ENCODE measurements at places on chromosomes 5 and 9.

DNA sequence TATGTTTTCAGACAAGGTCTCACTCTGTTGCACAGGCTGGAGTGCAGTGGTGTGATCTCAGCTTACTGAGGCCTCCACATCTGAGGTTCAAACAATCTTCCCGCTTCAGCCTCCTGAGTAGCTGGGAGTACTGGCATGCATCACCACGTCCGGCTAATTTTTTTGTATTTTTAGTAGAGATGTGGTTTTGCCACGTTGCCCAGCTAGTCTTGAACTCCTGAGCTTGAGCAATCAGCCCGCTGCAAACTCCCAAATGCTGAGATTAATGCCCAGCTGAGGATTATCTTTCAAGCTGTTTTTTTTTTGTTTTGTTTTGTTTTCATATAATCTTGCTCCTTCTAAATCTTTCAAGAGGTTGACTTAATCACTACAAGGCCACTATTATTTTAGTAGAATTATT is 47.3 kb upstream of the SLC28A3 start:
- no peak for DNase-seq

DNA sequence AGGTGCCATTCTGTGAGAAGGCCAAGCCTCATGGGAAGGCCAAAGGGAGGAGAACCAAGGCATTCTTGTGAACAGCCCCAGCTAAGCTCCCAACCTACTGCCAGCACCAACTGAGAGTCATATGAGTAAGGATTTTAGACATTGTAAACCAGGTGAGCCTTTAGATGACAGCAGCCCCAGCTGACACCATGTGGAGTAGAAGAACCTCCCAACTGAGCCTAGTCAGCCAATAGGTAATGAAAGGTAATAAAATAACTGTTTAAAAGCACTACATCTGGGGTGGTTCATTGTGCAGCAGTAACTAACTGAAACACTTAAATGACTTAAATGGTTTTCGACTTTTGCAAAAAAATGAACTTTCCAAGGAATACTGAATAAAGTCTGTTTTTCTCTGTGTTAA is 172.6 kb upstream of the KIF2A start:
- DNase-seq = no peak

- DNase-seq = no peak
Observed at GRCh38 chr5:72508241-72509170, 1.3 kb upstream of the ZNF366 start.

DNA sequence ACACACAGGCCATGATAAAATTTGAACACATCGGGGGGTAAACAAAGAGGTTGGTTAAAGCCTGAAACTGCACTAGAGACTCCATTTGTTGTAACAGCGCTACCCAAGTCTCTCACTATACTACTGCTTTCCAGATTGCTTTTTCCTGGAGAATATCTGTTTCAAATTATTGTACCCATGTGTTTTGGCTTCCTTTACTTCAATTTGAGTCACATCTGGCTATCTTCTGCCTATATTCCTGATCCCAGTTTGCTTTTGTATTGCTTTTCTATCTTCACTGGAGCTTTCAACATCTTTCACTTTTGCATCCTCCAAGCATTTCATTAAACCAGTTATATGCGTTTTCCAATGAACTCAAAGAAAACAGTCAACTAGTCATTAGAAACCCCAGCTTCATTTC is 404.7 kb downstream of the MLLT3 start:
- no peak for DNase-seq

DNA sequence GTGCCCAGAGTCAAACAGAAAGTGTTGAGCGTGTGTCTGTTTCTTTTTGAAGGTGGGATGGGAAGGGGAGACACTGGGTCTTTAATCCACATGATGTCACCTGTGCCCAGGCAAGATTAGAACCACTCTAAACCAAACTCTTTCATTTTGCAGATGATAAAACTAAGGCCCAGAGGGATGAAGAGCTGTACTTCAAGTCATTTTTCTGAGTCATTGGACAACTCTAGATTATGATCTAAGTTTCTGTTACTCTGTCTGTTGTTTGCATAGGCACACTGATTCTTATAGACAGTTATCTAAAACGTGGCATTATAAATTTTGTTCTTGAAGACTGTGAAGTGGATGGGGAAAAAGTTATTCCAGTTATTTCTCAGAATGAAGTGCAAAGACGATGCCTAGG is 48.8 kb downstream of the MAST4 start:
- DNase-seq = no peak

DNA sequence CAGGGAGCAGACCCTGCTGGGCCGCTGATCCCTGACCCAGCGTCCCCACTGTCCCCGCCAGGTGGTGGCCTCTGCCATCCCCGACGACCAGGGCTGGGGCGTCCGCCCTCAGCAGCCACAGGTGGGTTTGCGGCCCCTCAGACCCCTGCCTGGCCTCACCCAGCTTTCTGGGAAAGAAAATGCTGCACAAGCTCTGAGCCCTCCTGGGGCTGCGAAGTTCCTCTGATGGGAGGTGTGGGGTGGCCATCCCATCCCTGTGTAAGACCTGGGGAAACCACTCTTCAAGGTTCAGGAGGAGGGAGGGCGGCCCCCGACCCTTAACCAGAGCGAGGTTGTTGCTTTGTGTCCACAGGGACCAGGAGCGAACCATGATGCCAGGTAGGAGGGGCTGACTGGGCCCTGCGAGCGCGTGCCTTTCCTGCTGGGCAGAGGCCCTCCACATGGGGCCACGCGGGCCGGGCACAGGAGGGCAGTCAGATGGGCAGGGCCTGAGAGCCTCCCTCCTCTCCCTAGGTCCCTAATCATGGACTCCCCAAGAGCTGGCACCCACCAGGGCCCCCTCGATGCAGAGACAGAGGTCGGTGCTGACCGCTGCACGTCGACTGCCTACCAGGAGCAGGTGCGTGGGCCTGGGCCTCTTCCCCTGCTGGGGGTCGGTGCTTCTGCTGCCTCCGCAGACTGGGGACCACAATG is 7.7 kb downstream of the NOXA1 start:
- DNase-seq = no peak

DNA sequence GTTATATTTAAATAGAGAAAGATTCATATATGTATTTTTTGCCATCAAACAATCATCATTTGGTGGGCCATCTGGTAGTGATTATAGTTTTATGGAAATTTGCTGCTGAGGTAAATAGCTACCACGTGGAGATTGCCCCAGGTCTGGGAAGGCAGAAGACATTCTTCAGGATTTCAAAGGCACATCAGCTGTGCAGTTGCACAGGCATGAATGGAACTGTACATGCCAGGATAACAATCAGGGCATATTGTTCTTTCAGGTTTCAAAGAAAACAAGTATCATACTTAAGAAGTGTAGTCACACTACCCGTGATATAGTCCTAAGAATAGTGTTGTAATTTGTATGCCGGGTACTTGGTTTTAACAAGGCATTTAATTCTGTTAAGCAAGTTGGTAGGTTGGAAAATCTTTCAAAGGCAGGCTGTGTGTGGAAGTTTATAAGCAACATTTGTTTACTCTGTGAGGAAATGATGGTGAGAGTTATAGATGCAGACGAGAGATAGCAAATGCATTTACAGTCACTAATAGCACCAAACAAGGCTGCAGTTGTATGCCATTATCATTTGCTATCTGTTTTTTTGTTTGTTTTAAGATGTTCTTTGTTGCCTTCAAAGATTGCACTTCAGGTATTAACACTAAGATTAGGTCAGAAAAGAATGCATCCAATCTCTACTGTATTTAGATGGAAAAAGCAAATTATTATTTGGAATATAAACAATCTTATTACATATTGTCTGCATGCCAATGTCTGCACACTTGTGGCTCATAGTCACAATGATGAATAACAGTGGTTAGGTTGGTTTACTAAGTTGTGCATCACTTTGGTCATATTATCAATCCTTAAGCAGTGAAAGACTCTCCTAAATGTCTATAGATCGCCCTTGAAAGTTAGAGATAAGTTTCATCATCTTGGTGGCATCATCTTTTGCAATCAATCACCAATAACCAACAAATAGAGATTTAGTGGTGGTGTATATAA is 55.3 kb downstream of the RPS23 start:
- no peak for DNase-seq

- peak; percentile 96 for DNase-seq
Observed at GRCh38 chr9:117234103-117234502, 180.8 kb downstream of the ASTN2 start.

DNA sequence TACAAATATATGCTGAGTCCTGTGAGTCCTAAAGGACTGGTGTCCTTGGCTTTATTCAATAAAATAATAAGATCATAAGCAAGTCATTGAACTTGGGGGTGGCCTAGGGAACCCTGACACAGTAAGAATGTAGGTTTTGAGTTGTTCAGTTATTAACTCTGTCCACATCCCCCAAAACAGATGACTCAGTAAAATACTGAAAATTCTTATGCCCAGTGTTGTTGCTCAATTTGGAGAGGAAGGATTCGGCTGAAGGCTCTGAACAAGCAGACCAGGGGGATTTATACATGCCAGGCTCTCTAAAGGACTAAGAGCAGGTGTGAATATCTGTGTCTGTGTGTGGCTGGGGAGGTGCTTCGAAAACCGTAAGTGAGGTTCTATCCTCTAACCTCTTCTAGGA is 173.7 kb downstream of the RMI1 start:
- no peak for DNase-seq

- DNase-seq = peak; percentile 29
Observed at GRCh38 chr9:6584881-6585597, 60.5 kb downstream of the GLDC start.

DNA sequence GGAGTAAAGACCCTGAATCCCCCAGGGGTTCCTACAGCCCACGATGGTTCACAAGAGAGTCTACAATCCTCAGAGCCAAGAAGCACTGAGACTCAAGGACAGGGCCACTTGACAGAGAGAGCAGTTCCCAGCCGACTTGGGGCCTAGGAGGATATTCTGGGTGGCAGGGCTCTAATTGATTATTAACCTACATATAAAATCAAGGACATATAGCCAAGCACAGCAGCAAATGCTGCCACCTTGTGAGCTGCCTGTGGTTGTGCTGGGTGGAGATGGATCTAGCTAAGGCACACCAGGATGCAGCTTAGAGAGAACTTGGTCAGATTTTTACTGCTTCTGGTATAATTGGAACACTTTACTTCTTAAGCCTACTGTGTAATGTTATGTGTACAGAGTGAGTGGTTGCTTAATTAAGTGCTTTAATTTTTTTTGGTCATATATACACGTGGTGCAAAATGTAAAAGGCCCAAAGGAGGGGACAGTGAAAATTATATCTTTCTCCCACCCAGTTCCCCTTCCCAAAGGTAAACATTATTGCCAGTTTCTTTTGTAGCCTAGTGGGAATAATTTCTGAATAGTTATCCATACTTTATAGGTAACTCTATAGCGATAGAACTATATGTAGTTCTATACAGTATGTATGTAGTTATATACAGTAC is 78.8 kb downstream of the F2RL2 start:
- peak; percentile 83 for DNase-seq

GRCh38 chr5:112070022-112070421 is 313.0 kb upstream of the NREP start:
- no peak for DNase-seq

DNA sequence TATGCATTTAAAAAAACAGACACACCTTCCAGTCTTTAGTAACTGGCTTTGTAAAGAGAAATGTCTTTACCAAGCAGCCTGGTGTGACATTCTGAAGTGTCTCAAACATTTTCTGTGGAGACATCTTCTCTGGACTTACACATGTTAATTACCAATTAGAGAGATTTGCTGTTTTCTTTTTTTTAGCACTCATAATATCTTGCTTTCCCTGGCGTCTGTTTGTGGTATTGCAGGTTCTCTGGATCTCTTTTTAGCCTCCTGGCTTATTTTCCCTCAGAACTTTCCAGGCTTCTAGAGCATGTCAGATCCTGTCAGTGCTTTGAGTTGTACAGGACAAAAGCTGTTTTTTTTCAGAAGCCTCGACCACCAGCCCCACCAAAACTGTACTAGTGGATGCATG is 92.5 kb downstream of the MSX2 start:
- no peak for DNase-seq

GRCh38 chr5:38258319-38259061 is at the start of gene EGFLAM:
Gene EGFLAM (plus strand): TSS chr5:38258559. CDS start chr5:38258755, 196 bp downstream.
- DNase-seq = peak; percentile 87

- DNase-seq = no peak
Observed at GRCh38 chr9:79693750-79694149, 122.0 kb downstream of the TLE4 start.

GRCh38 chr5:68071736-68072135 is 143.8 kb upstream of the PIK3R1 start:
- DNase-seq = no peak

GRCh38 chr5:150246835-150247234 is 42.7 kb downstream of the CAMK2A start:
- DNase-seq = no peak

- DNase-seq = no peak
Observed at GRCh38 chr9:14389146-14389545, 75.2 kb upstream of the NFIB start.

DNA sequence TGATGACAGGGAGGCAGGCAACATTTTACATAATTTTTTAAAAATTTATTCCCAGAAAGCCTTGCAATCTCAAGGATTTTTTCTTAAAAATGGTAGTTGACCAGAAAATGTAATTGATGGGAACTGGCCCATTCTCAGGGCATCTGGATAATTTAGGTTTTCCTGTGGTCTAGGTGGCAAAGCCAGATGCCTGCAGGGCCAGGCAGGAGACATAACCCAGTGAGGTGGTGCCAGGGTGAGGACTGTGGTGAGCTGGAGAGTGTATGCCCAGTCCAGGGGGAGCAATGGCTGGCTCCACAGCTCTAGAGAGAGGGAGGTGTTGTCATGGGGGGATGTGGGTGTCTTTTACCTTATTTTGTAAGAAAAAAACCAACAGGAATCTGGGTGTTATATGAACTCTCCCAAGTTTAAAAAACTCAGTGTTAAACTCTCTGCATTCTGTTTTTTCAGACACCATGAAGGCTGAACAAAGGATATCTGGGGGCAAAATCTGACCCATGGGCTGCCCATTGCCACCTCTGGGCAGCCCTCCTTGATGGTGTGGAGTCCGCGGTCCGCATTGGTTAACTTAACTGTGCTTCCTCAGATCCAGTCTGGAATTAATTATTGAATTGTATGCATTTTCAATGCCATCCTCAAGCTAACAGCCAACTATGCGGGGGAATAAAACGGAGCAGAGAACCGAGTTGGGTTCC is 43.9 kb downstream of the BOD1 start:
- DNase-seq = no peak

GRCh38 chr5:37803487-37803886 is 36.4 kb downstream of the GDNF start:
- no peak for DNase-seq

DNA sequence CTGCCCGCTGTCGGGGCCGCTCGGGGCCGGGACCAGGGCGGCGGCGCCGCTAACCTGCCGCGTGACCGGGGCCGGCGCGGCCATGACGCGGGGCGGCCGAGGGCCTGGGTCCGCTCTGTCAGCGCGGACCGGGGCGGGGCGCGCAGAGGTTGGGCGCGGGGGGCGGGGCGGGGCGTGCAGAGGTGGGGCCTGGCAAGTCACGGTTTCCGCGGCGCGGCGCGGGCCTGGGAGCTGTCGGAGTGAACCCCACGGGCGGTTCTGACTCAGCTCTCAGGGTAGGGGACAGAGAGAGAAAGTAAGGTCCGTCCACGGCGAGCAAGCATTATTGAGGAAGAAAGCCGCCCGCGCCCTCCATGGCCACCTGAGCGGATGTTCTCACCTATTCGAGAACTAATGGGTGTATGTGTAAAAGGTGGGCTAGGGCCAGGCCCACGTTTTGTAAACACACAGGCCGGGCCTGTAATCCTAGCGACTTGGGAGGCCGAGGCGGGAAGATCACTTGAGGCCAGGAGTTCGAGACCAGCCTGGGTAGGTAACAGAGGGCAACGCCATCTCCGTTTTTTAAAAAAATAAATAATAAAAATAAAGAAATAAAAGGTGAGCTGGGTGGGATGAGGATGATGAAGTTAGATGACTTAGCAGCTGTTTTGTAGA is at the start of gene PRXL2C:
PRXL2C (minus strand) TSS at position 120 of the 654 bp plus-strand sequence; CDS start at position 84, 36 bp downstream.
- peak; percentile 61 for DNase-seq
